ENCODE measurements at places on chromosomes 12 and 14. TPM values are rescaled to one million over a fixed set of nuclear protein-coding genes. Genes with fewer than 3 reads are reported as not detected.

- H3K36me3 ChIP-seq: no peaks in the 10 kb centered on the region
- no peak overlapping the region for H3K4me3 ChIP-seq
- no peak overlapping the region for H3K27ac ChIP-seq
- no peaks in the 10 kb centered on the region for H3K27me3 ChIP-seq
- no peak for DNase-seq
Measured at GRCh38 chr14:57828713-57829112, 37.2 kb downstream of the SLC35F4 start.

DNA sequence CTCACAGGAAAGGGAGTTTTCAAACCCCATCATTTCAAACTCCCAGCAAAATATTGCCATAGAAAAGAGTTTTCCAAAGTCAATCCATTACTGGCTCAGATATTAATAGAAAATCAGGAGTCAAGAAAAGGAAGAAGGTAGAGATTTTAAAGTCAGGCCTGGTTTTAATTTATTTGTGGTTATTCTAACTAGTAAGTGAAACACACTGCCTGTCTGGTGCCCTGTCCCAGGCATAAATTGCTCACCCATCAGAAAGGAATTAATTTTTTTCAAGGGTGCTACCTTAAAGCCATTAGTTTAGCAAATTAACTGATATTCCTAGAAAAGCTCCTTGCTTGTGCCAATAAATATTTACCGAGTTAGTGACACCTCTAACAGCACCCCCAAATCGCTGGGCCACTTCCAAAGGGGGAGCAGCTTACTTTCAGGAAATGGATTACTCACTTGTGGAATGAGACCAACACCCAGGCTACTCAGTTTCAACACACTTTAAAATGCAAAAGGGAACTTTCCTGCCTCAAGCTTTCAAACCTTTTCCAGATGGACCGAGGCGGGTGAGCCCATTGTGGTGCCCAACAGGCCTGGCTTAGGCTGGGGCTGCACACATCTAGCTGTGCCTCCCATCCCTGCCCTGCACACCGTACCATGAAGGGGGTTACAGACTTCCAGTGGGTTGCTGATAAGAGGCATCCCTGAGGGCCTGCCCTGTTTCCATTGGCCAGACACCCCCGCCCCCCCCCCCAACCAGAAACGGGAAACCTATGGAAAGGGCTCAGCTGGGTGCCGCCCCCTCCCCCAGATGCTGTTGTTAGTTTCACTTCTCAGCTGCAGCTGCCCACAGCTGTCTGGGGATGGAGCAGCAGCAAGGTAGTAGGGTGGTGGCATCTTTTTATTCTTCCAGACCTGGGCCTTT lies 117.2 kb downstream of the SAMD4A start:
- DNase-seq: peak; percentile 80
- H3K27ac ChIP-seq: peak overlapping the region; percentile 96
- no peaks in the 10 kb centered on the region for H3K27me3 ChIP-seq
- peaks cover 47% of the 10 kb centered on the region for H3K4me1 ChIP-seq
- H3K4me3 ChIP-seq: no peak overlapping the region

DNA sequence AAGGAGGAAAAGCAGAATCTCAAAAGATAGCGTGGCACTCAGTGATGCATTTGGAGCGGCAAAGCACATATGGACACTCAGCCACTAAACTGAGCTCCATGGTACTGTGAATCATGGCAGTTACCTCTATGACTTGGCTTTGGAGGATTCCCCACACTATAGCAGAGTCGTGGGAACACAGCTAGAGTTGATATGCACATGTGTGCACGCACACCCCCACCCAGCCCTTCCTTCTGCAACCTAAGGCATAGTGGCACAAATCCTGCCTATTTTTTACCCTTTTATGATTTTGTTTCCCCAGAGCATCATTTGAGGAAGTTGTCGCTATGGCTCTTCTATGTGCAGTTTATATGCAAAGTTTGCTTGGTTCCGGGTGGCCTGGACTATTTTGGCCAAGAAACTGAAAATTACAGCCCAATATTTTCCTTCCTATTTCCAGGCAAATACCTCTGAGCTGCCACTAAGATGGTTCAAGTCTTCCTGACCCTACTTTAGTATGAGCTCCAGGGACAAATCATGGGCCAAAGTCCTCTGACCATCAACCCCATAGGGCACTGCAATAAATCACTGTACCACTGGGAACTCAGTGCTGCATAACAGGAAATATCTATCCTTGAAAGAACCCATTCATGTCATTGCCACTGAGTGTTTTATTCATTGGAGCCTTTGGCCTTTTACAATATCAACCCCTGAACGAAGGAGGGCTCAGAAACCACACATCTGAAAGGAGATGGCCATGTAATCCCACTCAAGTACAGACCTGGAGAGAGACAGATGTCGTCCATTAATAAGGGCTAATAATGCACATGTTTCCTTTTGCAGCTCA lies 177.5 kb downstream of the EGLN3 start:
- no peak overlapping the region for H3K27ac ChIP-seq
- no peak for DNase-seq
- no peaks in the 10 kb centered on the region for H3K4me1 ChIP-seq
- H3K27me3 ChIP-seq: no peaks in the 10 kb centered on the region
- H3K4me3 ChIP-seq: no peak overlapping the region

GRCh38 chr14:90536092-90536491 lies 139.3 kb downstream of the CALM1 start:
- H3K27ac ChIP-seq: no peak overlapping the region
- peaks cover 3% of the 10 kb centered on the region for H3K36me3 ChIP-seq
- peaks cover 6% of the 10 kb centered on the region for H3K4me1 ChIP-seq
- H3K4me3 ChIP-seq: no peak overlapping the region
- DNase-seq: no peak

Gene TMEM179
- total RNA-seq: not detected

Gene TAS2R50
- total RNA-seq: 4.4 TPM

GRCh38 chr12:80848858-80849257 lies 88.9 kb downstream of the LIN7A start:
- no peak overlapping the region for H3K27ac ChIP-seq
- no peak for DNase-seq
- no peaks in the 10 kb centered on the region for H3K4me1 ChIP-seq
- H3K36me3 ChIP-seq: no peaks in the 10 kb centered on the region
- H3K4me3 ChIP-seq: no peak overlapping the region

DNA sequence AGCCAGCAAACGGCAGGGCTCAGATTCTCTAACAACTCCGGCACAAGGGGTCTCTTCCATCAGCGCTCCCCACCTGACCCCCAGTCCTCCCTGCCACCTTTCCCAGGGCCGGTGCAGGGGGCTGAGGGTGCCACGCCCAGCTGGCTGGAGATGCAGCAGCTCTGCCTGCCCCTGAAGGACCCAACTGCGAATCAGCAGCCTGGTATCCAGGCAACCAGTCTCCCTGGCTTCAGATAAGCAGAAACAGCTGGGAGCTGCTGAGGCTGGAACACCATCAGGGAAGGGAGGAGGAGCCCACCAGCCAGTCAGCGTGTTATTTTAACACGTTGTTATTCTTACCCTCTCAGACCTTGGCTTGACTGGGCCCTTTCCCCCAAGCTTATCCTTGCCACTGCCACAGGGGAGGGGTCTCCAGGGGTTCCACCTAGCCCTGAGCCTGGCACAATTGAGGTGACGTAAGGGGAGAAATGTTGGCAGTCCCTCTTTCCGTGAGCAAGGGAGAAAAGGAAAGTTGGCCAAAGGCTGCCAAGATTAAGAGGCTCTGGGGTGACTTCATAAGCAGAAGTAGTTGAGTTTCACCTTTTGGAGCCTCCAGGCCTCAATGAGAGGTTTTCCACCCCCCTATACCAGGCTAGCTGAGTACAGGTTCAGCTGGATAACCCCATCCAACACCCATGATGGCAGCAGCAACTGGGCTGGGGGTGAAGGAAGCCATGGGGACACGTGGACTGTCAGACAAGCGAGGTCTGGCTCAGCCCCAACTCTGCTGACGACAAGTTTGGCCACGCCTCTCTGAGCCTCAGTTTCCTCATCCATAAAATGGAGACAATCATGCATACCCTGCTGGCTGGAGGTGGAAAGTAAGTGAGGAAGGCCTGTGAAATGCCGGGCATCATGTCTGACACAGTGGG lies 91.1 kb downstream of the IRF2BPL start:
- H3K27me3 ChIP-seq: no peaks in the 10 kb centered on the region
- H3K36me3 ChIP-seq: no peaks in the 10 kb centered on the region
- peak; percentile 91 for DNase-seq
- no peak overlapping the region for H3K4me3 ChIP-seq
- peak overlapping the region; percentile 62 for H3K27ac ChIP-seq
- H3K4me1 ChIP-seq: peaks cover 32% of the 10 kb centered on the region

Gene RFX4
- total RNA-seq: not detected

GRCh38 chr12:91819132-91819447 lies 326.6 kb downstream of the BTG1 start:
- no peak overlapping the region for H3K4me3 ChIP-seq
- H3K4me1 ChIP-seq: no peaks in the 10 kb centered on the region
- no peak overlapping the region for H3K27ac ChIP-seq

GRCh38 chr14:21102521-21103410 lies 1.9 kb downstream of the TMEM253 start:
- no peaks in the 10 kb centered on the region for H3K27me3 ChIP-seq
- H3K27ac ChIP-seq: 0 out of 2 replicates have a peak overlapping the region, but pooled peaks have one; percentile 39
- H3K4me3 ChIP-seq: peak overlapping the region; percentile 36
- no peak for DNase-seq
- peaks cover 6% of the 10 kb centered on the region for H3K4me1 ChIP-seq

- no peaks in the 10 kb centered on the region for H3K36me3 ChIP-seq
- H3K27me3 ChIP-seq: no peaks in the 10 kb centered on the region
- no peaks in the 10 kb centered on the region for H3K4me1 ChIP-seq
- H3K27ac ChIP-seq: no peak overlapping the region
- no peak overlapping the region for H3K4me3 ChIP-seq
Measured at GRCh38 chr14:98234208-98234607, 1037.8 kb downstream of the BCL11B start.

Gene SPX
- under 0.01 TPM for total RNA-seq

All from IMR-90 (cell line).